GDM1 (cell line): ENCODE measurements at places on chromosomes 6 and 20.

- no peak for DNase-seq
Observed at GRCh38 chr20:60715172-60715571, 536.9 kb upstream of the CDH4 start.

DNA sequence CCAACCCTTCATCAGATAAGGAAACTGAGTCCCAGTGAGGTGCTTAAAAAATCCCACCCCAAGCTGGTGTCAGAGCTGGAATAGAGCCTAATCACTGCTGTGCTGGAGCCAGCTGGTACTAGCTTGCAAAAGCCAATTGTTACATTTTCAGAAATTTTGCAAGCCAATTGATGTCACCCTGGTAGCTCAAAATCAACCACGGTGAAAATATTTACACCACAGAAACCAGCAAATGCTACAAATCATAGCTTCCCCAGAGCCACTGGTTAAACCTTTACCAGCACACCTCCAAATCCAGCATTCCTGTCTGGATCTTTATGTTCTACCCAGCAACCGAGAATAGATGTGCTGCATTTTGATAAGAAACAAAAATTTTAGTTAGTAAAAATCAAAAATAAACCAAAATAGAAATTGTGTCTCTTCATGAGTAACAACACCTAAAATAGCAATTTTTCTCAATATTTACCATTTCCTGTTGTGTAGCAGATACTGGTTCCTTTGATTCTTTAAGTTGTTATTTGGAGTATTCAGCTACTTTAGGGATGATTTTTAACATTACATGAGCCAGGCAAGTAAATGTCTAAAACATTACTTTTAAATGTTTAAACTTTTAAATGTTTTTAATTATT is 7.2 kb upstream of the LCA5 start:
- no peak for DNase-seq

DNA sequence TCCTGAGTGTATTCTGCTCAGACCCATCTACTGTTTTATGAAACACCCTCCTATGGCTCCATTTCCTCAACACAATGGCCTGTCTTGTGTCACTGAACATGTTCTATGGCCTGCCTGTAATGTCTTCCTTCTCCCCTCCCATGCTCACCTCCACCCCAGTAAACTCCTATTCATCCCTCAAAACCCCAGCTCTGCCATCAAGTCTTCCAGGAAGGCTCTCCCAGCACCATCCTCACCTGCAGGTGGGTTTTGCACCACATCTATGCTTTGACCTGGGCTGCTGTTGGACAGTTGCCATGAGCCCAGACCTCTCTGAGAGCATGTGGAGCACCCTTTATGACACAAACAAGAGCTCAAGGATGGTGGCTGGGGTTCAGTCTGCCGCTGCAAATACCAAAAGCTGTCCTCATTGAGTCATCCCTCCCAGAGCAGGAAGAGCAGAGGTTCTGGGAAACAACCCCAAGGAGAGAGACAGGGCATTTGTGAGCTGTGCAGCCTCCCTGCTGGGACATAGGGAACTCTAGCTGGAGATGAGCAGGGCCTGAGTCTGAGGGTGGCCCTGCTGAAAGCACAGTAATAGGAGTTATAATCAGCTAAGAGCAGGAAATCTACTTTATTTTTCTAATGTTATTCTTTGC is 93.8 kb upstream of the CD93 start:
- DNase-seq, result no peak

- DNase-seq, result no peak
Observed at GRCh38 chr20:57698116-57698866, 11.5 kb downstream of the PMEPA1 start.

DNA sequence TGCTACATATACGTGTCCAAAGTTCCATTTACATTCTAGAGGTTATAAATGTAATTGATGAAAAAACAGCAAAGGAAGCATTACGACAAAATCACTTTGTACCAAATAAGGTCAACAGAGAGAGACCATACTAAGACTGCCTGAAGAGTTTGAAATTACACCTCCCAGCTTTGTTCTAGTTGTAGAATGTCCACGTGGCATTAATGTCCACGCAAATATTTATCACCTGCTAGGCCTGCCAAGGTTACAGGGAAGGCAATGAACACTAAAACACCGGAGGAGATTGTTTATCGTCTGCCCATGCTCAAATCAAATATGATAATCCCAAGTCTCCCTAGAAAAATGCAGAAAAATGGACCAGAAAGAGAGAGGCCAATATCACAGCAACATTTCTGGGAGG is 6.2 kb downstream of the RALGAPA2 start:
- no peak for DNase-seq

GRCh38 chr20:59816146-59816738 is 117.2 kb downstream of the SYCP2 start:
- DNase-seq, result no peak

GRCh38 chr6:14166839-14167238 is 49.3 kb downstream of the CD83 start:
- no peak for DNase-seq

DNA sequence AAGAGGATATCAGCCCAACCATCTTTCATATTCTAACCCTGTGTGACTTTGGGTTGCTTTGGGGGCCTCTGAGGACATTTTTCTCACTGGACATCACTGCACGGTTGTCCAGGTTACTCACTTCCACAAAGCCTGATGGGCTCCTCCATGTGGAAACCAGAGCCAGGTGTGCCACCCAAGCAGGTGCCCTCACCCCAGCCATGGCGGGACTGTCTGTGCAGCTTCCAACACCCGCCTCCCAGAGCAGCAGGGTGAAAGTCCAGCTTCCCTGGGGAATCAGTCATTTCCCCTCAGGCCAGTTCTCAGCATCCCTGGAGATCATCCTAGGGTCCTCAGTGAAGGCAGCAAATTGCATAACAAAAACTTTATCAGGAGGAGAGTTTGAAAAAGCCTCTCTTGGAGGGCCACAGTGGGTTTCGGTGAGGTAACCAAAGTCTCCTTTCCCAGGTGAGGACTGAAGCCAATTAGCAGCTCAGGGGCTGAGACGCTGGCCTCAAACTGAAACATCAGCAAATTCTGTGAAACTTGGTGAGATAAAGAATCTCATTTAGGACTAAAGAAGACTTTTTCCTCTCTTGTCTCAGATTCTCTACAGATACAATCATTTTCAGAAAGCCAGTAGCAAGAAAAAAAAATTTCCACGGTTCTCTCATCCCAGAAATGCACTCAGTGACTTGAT is 289.6 kb upstream of the CDH4 start:
- DNase-seq, result no peak

DNA sequence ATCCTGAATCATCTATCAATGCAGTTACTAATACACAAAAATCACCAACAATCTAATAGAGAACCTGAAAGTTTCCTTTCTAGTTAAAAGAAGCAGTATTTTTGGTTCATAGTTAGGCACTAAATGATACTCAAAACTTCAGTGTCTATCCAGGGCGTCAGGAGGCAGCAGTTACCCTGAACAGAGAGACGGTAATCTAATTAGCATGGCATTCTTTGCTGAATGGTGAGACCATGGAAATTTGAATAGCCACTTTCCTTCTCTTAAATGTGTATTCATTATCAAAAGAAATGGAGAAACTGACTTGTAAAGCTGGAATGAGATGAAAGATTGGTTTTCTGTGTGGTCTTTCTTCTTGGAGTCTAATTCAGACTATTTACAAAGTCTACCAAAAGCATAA is 146.6 kb upstream of the BMP5 start:
- DNase-seq, result no peak

DNA sequence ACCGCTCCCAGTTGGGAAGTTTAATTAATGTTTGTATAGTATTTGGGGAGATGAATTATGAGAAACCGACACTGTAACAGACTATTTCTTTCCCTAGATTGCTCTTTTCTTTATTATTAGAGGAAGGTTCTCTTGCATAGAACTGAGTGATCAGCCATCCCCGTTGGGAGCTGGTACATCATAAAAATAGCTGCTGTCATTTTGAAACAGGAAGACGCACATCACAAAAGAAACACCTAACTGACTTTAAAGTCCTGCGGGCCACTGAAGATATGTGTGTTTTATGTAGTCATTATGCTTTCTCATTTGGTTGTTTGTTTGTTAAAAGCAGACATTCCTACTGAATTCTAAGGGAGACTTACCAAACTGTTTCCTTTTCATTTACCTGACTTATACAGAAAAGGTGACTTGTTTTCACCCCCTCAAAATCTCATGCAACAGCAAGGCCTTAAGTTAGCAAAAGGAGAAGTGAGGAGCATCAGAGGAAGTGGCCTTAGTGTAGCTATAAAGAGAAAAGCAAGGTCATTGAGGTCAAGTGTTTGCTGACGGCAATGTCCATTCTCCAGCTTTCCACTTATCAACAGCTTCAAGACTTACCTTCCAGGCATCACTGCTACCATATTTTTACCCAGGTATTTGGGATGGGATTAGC is 91.0 kb downstream of the PKHD1 start:
- no peak for DNase-seq

- DNase-seq, result no peak
Observed at GRCh38 chr6:5778906-5779305, 227.8 kb downstream of the NRN1 start.

- DNase-seq, result no peak
Observed at GRCh38 chr6:90028995-90029635, 134.8 kb downstream of the GJA10 start.

GRCh38 chr20:22001886-22002285 is 296.4 kb downstream of the PAX1 start:
- no peak for DNase-seq

DNA sequence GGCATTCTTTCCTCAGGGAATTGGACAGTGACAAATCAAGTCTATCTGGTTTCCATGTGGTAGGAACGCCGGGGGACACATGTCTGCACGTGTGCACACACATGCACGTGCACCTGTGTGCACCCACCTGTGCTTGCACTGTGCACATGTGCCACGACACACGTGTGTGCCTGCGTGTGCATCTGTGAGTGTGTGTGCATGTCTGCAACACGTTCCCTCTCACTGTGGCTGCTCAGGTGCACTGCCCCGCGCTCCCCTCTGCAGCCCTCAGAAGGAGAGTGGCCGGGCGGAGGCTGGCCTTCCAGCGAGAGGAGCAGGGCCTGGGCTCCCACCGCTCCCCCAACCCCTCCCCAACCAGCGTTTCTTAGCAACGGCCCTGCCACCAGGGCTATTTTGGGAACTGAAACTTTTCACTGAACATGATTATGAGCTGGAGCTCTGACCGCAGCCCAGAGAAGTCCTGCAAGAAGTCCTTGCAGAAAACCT is 147.8 kb downstream of the PHACTR3 start:
- no peak for DNase-seq

- DNase-seq, result no peak
Observed at GRCh38 chr6:50713977-50714486, 706 bp downstream of the TFAP2D start.

- no peak for DNase-seq
Observed at GRCh38 chr20:3741836-3742458, 9.5 kb downstream of the HSPA12B start.

- no peak for DNase-seq
Observed at GRCh38 chr20:14992961-14993360, 655.5 kb upstream of the FLRT3 start.

GRCh38 chr6:26152226-26153101 is 65.2 kb downstream of the HFE start:
- DNase-seq, result no peak

DNA sequence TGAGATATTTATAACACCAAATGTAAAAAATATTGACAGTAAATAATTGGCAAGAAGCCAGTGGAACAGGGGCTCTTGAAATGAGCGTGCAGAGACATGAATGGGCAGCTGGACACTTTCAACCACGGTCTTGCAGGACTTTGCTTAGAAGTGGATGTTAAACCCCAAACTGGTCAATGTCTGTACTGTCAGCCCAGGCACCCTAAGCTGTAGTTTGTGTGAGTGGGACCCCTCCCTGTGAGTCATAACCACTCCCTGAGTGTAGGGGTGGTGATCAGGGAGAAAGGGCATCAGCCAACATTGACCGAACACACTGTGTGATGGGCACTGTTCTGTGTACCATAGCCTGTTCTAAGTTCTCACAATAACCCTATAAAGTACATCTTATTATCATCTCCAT is 108.6 kb downstream of the FIG4 start:
- no peak for DNase-seq

DNA sequence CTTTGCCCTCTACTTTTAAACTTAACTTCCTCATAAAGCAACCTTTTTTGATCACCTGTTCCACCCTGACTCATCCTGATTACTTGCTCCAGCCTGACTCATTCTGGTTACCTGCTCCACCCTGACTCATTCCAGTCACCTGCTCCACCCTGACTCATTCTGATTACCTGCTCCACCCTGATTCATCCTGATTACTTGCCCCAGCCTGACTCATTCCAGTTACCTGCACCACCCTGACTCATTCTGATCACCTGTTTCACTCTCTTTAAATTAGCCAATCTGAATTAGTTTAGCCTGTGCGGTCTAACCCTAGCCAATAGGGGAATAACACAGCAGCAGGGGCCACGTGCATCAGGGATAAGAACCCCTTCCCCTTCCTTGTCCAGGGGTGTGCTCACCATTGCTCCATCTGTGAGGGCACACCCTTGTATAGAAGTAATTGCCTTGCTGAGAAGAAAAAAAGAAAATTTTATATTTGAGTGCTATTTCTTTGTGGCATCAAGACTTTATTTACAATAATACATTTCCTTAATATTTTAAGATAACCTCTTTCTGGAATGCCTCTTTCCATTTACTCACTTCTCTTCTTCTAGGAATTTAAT is 17.9 kb downstream of the HLA-G start:
- no peak for DNase-seq

DNA sequence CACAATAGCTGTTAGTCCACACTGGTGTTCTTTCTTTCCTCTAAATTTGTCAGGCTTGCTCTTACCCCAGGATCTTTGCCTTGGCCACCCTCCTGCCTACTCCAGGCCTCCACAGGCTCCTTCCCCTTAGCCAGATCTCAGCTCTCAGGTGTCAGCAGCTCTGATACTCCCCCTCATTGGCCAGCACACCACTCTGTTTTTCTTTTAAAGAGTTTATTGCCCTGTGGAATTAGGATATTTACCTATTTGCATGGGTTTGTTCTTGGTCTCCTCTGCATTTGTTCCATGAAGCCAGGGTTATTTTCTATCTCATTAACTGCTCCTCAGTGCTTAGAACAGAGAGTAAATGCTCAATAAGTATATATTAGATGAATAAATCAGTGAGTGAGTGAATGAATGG is 36.8 kb downstream of the GCNT2 start:
- no peak for DNase-seq

- DNase-seq, result no peak
Observed at GRCh38 chr6:48845219-48845618, 617.8 kb downstream of the MMUT start.

DNA sequence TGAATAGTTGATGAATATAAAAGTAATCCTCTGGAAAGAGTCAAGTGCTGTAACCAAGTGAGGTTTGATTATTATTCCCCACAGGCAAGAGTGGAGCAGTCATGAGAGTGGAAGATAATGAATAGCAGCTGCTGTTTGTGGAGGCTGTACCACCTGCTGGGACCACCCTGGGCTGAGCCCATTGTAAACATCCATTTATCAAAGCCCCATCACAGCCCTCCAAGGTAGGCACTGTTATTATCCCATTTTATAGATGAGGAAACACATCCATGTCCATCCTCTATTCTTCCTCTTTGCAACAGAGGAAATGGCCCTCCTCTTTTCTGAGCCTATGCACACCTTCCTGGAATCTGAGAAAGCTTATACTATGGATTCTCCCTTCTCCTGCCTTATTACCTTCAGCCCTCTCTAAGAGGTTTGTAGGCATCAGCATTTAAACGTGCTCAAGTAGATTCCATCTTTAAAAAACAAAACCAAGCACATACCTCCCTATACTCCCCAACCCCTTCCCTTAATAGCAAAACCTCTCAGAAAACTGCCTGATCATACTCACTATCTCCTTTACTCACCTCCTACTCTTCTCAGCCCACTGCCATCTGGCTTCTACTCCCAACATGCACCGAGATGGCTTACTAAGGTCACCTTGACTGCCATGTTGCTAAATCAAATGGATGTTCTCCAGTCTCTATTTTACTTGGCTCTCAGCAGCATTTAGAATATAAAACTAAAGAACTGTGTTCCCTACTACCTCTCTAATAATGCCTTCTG is 37.1 kb downstream of the CDH22 start:
- DNase-seq, result no peak
